ENCODE measurements at places on chromosomes 12 and 14.

DNA sequence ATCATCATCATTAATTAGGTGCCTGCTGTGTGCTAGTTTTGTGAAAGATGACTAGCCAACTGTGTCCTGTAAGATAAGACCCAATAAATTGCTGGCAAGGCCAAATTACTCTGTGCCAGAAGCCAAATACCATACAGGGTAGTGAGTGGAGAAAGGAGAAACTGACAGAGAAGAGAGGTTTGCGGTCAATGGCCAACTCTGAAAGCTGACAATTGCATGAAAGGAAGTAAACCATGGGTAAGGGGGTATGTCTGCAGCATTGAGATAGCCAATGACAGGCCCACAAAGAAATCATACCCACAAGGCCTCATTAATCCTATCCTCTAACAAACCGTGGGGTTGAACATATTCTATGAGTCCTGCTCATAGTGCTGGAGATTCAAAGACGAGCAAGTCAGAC lies 236.6 kb upstream of the CCDC196 start:
- no peak for DNase-seq

- DNase-seq: no peak
Measured at GRCh38 chr14:92368001-92368400, 45.0 kb downstream of the SLC24A4 start.

DNA sequence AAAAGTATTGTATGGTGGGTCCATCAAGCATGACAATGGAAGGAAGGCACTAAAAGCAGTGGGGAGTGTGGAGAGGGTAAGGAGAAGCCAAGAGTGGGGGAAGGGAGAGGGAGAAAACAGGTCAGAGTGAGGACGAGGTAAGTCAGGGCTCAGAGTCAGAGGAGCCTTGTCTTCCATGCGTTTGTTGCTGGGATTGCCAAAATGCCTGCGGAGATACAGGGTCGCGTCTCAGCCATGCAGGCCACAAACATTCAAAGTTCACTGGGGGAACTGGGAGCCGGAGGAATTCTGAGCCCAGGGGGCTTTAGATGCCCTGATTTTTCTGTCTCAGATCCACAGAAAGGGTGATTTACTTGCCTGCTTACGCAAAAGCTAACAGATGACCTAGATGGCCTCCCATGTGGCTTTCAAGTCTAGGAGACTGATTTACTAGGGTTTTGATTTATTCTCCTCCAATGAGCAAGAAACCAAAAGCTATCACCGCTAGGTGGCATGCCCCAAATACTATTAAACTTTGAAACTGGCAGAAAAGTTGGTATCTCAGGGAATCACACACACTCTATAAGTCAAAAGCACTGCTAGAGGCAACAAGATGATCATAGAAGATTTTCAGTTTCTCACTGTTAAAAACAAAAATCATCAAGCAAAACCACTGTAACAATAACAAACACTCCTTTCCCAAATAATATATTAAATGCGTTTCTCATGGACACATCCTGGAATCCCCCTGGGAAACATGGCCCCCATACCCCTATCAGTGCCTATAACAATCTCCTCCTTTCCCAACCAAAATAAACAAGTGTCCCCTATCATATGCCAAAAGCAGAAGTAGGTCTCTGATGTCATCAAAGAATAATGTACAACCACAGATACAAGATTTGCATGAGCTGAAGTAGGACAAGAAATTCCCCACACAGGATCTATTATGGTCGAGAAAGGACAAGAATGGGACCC lies 26.6 kb upstream of the MDM1 start:
- no peak for DNase-seq

- DNase-seq: no peak
Measured at GRCh38 chr12:57627501-57628279, 5.3 kb downstream of the B4GALNT1 start.

DNA sequence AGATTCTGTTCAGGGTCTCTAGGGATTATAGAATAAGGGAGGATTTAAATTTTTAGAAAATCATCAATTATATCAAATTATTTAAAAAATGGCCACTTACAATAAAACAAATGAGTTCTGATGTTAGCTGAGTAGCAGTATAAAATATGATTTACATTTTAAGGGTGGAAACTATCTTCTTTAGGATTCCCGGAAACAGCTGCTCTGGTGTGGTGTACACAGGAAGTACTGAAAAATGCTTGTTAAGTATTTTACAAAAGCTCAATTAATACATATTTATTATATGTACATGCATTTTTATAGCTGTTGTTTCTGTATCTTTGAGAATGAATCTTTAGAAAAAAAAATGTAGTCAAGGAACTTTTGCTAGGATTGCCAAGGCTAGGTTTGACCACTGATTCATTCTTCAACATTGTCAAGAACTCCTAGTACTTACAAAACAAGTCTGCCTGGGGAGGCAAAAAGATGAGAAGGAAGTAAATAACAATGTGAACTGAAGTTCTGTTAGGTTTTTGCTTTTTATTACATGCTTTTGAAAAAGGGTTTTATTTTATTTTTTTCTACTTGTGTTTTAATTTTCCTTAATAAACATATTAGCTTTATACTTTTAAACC lies 48.0 kb downstream of the ARF6 start:
- no peak for DNase-seq

DNA sequence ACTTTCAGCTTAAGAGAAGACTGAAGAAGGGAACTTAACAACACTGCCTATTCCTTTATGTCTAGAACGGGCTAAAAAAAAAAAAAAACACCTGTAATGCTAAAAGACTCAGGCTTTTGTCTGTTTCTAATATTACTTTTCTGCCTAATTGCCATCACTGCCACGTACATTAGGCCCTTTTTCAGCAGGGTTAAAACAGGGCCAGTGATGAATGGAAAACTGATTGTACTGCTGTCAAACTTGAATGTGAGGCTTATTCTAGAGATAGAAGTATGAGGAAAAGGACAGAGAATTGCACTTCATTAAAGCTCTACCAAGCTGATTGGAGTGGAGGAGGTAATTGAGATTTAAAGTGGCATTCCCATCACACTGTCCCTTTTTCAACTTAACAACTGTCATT lies 535.8 kb downstream of the PRKD1 start:
- DNase-seq: no peak

- no peak for DNase-seq
Measured at GRCh38 chr14:42130815-42131214, 524.1 kb downstream of the LRFN5 start.

DNA sequence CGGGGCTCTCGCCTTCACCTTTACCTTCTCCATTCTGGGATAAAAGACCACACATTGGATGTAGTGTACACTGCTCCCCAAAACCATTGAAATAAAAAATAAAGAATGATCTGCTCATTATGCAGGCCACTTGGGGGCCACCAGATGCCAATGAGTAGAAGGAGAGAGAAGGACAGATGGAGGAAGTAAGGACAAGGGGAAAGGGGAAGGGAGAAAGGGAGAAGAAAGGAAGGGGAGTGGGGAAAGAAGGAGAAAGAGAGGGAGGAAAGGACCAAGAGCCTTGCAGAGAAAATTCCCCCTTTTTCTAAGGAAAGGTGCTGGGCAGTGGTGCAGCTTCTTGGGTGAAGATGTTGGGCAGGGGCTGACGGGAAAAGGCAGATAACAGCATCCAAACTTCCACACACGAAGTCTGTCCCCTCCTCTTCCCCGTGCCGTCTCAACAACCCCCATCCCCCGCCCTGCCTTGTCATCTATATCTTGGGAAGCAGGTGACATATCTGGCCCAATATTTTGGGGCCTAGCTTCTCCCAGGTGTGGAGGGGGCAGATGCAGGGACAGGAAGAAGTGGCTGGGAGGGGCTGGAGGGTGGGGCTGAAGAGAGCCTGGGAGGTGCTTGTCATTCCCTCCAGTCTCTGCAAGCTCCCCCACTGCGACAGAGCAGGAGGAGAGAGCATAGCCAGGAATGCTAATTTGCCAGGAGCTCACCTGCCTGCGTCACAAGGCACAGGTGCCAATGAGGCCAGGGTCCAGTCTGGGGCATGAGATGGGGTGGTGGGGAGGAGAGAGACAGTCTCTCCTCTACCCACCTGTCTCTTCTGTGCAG lies 107.5 kb downstream of the SINHCAF start:
- no peak for DNase-seq

DNA sequence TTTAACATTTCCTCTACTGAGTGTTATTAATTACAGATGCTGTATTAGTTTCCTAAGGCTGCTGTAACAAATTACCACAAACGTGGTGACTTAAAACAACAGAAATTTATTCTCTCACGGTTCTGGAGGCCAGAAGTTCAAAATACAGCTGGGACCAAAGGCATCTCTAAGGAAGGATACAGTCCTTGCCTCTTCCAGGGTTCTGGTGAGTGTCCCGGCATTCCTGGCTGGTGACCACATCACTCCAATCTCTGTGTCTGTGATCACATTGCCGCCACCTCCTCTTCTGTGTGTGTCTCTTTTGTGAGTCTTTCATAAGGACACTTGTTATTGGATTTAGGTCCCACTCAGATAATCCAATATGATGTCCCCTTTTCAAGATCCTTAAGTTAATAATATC lies 85.1 kb upstream of the CCDC198 start:
- DNase-seq: no peak

- DNase-seq: no peak
Measured at GRCh38 chr12:93173178-93173957, 204.4 kb upstream of the NUDT4 start.

Measured in stimulated activated CD4-positive, alpha-beta T cell treated with anti-CD3 and anti-CD28 coated beads, TNF-alpha, amount 100 ng/mL, for 1 hour (primary cell).